ENCODE measurements at places on chromosomes 7 and 10.

DNA sequence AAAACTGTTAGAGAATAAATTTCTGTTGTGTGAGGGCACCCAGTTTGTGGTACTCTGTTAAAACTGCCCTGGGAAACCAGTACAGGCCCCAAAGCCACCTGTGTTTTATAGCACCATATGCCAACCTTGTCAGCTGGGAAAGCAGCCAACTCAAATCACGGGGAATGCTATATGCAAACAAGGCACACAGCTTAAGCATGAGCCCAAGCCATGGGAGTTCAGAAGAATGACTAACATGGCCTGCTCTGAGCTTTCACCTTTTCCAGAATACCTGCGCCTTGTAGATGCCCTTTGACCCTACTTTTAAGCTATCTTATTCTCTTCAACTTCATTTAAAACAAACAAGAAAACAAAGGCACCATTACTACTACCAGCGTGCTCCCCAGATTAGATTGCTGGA is 5.5 kb upstream of the SLC25A13 start:
- H3K27ac ChIP-seq: peak overlapping the region; percentile 38
- H3K36me3 ChIP-seq: no peaks in the 10 kb centered on the region
- peaks cover 28% of the 10 kb centered on the region for H3K4me1 ChIP-seq
- peak; percentile 92 for DNase-seq
- H3K27me3 ChIP-seq: no peaks in the 10 kb centered on the region

DNA sequence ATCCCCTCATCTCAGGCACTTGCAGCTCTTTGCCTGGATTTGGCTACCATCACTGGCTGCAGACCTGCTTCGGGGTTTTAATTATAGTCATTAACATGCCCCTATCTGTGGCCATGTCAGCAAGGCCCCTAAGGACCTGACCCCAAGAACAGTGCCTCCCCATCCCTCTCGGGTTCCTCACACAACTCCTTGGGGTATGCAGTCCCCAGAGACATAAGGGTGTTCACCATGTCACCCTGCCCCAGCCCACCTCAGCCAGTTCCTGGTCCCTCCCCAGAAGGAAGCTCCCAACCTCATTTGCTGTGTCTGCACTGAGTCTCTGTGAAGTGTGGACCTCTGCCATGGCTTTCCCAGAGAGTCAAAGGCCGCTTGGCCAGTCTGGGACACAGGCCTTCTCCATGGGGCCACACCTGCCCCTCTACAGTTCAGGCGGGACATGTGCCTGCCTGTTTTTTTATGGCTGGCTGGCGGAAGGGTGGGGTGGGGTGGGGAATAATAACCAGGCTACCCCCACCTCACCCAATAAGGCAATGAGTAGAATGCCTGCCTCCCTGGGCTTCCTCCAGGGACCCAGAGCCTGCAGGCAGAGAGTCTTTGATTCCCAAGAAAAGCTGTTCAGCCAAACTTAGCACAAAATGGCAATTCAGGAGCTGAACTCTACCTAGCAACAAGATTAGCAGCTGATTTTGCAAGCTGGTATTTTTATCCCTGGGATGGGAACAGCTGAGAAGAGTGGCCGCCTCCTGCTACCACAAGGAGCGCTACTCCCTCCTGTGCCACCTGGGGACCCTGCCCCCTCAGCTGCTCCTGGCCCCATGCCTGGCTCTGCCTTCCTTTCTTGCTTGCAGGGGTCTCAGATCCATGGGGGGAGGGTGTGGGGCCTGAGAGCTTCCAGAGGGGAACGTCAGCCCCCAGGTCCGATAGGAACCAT is 23.7 kb upstream of the CAMK2B start:
- H3K4me3 ChIP-seq: no peak overlapping the region
- H3K4me1 ChIP-seq: no peaks in the 10 kb centered on the region
- peaks cover 4% of the 10 kb centered on the region for H3K27me3 ChIP-seq
- H3K36me3 ChIP-seq: no peaks in the 10 kb centered on the region
- DNase-seq: no peak
- no peak overlapping the region for H3K27ac ChIP-seq

GRCh38 chr10:123151737-123152135 is 2.5 kb upstream of the BUB3 start:
- no peak overlapping the region for H3K27ac ChIP-seq
- H3K4me1 ChIP-seq: peaks cover 63% of the 10 kb centered on the region
- DNase-seq: no peak
- H3K4me3 ChIP-seq: no peak overlapping the region
- peaks cover 47% of the 10 kb centered on the region for H3K27me3 ChIP-seq
- peaks cover 10% of the 10 kb centered on the region for H3K36me3 ChIP-seq

DNA sequence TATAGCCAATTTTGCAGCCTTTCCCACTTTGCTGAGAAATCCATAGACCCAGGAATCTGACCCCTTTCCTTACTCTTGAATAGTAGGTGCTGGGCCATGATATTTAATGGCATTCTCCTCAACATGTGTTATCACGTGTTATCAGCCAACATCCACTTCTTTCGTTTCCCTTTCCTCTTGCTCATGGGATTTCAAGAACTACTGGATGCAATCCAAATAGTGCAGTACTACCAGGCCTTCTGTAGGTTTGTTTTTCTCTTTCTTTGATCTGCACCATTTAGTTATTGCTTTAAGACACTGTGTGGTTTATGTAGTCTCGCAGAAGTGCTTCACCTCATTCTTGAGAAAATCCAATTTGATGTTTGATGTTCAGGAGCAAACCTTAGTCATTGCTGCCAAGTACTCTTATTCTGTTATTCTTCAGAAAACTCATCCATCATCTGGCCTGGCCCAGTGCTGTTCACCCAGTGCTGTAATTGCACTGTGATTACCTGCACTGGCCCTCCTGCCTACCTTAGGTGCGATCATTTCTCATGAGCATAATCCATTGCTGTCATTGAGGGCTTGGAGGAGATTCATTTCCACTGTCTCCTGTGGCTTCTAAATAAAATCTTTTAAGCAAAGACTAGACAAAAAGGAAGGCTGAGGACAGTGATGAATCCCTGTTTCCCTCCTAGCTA is 315.3 kb downstream of the BMPER start:
- no peak for DNase-seq
- no peaks in the 10 kb centered on the region for H3K36me3 ChIP-seq
- no peaks in the 10 kb centered on the region for H3K4me1 ChIP-seq
- no peak overlapping the region for H3K27ac ChIP-seq
- no peaks in the 10 kb centered on the region for H3K27me3 ChIP-seq
- H3K4me3 ChIP-seq: no peak overlapping the region

GRCh38 chr7:76155938-76156337 is 45.8 kb upstream of the SRRM3 start:
- H3K27ac ChIP-seq: no peak overlapping the region
- H3K36me3 ChIP-seq: no peaks in the 10 kb centered on the region
- peaks cover 7% of the 10 kb centered on the region for H3K27me3 ChIP-seq
- DNase-seq: no peak
- H3K4me1 ChIP-seq: no peaks in the 10 kb centered on the region

GRCh38 chr10:79415736-79416577 is 29.5 kb downstream of the ZCCHC24 start:
- peak overlapping the region; percentile 31 for H3K27ac ChIP-seq
- peaks cover 74% of the 10 kb centered on the region for H3K4me1 ChIP-seq
- peaks cover 13% of the 10 kb centered on the region for H3K36me3 ChIP-seq
- no peaks in the 10 kb centered on the region for H3K27me3 ChIP-seq

DNA sequence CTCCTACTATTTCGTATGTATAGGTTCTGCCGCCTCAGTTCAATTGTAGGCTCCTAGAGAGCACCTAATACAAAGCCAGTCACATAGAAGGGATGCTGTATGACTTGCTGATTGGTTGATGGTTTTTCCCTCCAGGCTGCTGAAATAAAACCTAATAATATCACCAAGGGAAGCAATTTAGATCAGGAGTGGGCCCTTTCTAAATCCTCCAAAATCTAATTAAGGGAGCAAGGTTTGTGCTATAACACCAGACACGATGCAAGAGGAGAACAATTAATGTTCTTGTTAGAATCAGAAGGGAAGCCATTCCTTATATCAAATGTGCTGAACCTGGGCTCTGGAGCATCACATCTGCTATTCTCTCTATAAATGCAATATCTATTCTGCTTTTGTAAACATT is 42.0 kb upstream of the SLC13A1 start:
- no peaks in the 10 kb centered on the region for H3K36me3 ChIP-seq
- DNase-seq: no peak
- H3K27me3 ChIP-seq: no peaks in the 10 kb centered on the region
- no peaks in the 10 kb centered on the region for H3K4me1 ChIP-seq
- H3K27ac ChIP-seq: no peak overlapping the region
- no peak overlapping the region for H3K4me3 ChIP-seq

DNA sequence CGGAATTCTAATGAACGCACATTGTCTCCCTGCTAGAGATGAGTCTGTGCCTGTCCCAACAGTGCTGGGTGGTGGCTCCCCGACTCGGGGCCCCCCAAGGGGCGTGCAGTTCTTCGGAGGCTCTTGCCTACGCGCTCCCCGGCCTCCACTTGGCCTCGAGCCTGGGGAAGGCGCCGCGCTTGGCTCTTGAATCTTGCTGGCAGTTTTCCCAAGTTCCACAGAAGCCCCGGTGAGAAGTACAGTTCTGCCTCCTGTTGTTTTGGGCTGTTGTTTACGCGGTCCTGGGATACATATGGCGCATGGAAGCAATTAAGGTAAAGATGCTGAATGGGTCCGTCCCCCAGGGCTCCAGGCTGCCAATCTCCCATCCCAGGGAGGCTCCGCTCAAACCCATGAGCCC is 32.6 kb upstream of the UNCX start:
- no peaks in the 10 kb centered on the region for H3K36me3 ChIP-seq
- DNase-seq: no peak
- no peaks in the 10 kb centered on the region for H3K4me1 ChIP-seq
- H3K27me3 ChIP-seq: peaks cover 6% of the 10 kb centered on the region

DNA sequence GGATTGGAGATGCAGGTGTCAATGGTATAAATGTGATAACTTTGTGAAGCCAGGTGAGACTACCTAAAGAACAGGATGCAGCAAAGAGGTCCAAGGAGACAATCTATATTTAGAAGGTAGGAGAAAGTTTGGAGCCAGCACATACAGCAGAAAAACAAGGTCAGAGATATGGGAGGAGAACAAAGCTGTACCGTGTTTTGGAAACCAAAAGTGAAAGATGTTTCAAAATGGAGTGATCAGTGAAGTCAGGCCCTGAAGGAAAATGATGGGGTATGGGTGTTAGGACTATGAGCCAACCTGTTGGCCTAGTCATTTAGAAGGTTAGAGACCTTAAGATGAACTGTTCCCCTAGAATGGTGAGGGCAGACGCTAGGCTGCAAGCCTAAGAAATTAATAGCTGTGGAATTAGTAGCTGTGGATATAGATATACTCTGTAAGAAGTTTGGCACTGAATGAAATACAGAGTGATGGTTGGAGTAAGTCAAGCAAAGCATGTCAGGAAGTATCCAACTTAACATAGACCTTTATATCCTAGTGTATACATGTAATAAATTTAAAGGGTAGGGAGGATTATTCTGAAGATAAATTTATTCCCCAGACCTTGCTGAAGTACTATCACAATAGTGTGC is 149.8 kb upstream of the WNT16 start:
- H3K36me3 ChIP-seq: no peaks in the 10 kb centered on the region
- no peak overlapping the region for H3K4me3 ChIP-seq
- H3K27me3 ChIP-seq: no peaks in the 10 kb centered on the region
- no peak for DNase-seq

- H3K4me3 ChIP-seq: no peak overlapping the region
- peaks cover 75% of the 10 kb centered on the region for H3K4me1 ChIP-seq
- DNase-seq: no peak
- H3K27ac ChIP-seq: peak overlapping the region; percentile 10
- no peaks in the 10 kb centered on the region for H3K27me3 ChIP-seq
- H3K36me3 ChIP-seq: peaks cover 18% of the 10 kb centered on the region
Measured at GRCh38 chr7:27745064-27745583, 5.2 kb downstream of the TAX1BP1 start.

- no peak for DNase-seq
- H3K27me3 ChIP-seq: no peaks in the 10 kb centered on the region
- H3K4me3 ChIP-seq: no peak overlapping the region
- H3K36me3 ChIP-seq: peaks cover 96% of the 10 kb centered on the region
- no peaks in the 10 kb centered on the region for H3K4me1 ChIP-seq
Measured at GRCh38 chr10:112424651-112425050, 22.1 kb downstream of the ZDHHC6 start.

GRCh38 chr7:4612939-4613841 is 68.9 kb upstream of the FOXK1 start:
- no peaks in the 10 kb centered on the region for H3K27me3 ChIP-seq
- no peak for DNase-seq
- H3K4me1 ChIP-seq: no peaks in the 10 kb centered on the region
- peak overlapping the region; percentile 15 for H3K4me3 ChIP-seq
- H3K27ac ChIP-seq: no peak overlapping the region

DNA sequence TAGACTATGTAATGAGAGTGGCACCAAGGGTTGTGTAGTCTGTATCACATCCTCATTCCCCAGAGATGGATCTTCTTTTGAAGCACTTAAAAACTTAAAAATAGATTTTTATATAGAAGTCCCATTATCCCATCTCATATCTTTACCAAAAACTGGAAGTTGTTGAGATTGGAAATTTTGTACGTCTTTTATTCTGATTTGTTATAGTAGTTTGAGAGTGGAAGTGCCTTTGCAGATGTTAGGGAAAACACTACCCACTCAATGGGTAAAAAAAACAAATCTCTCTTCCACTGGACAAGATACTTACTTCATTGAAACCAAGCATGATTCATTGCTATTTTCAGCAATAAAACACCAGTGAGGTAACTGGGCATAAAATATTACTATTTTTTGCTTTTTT is 184.4 kb downstream of the MACC1 start:
- no peaks in the 10 kb centered on the region for H3K36me3 ChIP-seq
- no peak for DNase-seq
- H3K4me1 ChIP-seq: no peaks in the 10 kb centered on the region
- no peaks in the 10 kb centered on the region for H3K27me3 ChIP-seq
- no peak overlapping the region for H3K4me3 ChIP-seq

GRCh38 chr7:87877366-87878040 is 1.2 kb downstream of the DBF4 start:
- peaks cover 46% of the 10 kb centered on the region for H3K4me1 ChIP-seq
- H3K4me3 ChIP-seq: peak overlapping the region; percentile 72
- no peaks in the 10 kb centered on the region for H3K36me3 ChIP-seq
- DNase-seq: peak; percentile 7

DNA sequence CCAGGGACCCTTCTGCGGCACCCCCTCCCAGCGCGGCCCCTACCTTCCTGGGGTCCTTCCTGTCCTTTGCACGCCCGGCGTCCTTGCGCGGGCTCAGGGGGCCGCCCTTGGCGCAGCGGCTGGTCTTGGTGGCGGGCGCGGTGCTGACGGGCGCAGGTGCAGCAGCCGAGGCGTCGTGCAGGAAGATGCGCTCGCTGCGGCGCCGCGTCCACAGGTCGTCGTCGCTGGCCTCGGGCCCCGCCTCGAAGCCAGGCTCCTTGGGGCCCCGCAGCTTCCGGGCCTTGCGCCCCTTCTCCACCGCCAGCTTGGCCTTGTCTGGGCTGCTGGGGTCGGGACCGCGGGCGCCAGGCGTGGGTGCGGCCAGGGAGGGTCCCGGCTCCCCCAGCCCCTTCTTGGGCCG is 49.8 kb downstream of the SLC29A4 start:
- no peak overlapping the region for H3K27ac ChIP-seq
- H3K4me1 ChIP-seq: no peaks in the 10 kb centered on the region
- no peaks in the 10 kb centered on the region for H3K27me3 ChIP-seq
- no peak for DNase-seq
- H3K36me3 ChIP-seq: peaks cover 57% of the 10 kb centered on the region

GRCh38 chr10:61798713-61799112 is 102.8 kb upstream of the ARID5B start:
- no peak overlapping the region for H3K27ac ChIP-seq
- H3K4me3 ChIP-seq: no peak overlapping the region
- no peaks in the 10 kb centered on the region for H3K4me1 ChIP-seq
- H3K27me3 ChIP-seq: no peaks in the 10 kb centered on the region
